H9 (cell line): ENCODE measurements at places on chromosomes 3 and 15. TPM values are rescaled to one million over a fixed set of nuclear protein-coding genes. Genes with fewer than 3 reads are reported as not detected.

IQGAP1 gene
- 67.0 and 72.4 TPM in 2 replicates for total RNA-seq

ZKSCAN7 gene
- total RNA-seq, result 7.0 and 8.7 TPM in 2 replicates

NEK10 gene
- total RNA-seq, result 0.66 and 0.97 TPM in 2 replicates

SHC4 gene
- total RNA-seq, result 0.26 and 0.55 TPM in 2 replicates

PRTG gene
- 4.4 and 5.7 TPM in 2 replicates for total RNA-seq

PAQR5 gene
- 1.0 and 1.6 TPM in 2 replicates for total RNA-seq

SPESP1 gene
- total RNA-seq, result not detected in 2 replicates

ERICH6 gene
- total RNA-seq, result not detected in 2 replicates

GRCh38 chr3:170705131-170705530 is 119.3 kb upstream of the SLC7A14 start:
- DNase-seq, result no peak

DNA sequence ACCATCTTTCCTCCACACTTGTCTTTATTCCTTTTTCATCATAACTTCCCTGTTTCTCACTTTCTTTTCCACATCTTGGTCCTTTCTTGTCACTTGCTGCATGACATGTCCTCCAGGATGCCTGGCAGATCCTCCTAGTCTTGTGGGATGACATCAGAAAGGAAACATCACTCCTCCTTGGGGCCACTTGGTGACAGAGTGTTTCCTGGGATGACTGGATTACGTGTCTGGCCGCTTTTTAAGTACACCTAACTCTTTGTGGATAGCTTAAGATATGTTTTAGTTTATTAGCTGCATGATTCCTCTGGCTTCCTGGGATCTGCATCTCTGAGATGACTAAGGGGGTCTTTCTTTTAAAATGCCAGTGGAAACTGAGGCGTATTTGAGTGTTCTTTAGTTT is 363.5 kb upstream of the FRG2C start:
- DNase-seq, result no peak

DNA sequence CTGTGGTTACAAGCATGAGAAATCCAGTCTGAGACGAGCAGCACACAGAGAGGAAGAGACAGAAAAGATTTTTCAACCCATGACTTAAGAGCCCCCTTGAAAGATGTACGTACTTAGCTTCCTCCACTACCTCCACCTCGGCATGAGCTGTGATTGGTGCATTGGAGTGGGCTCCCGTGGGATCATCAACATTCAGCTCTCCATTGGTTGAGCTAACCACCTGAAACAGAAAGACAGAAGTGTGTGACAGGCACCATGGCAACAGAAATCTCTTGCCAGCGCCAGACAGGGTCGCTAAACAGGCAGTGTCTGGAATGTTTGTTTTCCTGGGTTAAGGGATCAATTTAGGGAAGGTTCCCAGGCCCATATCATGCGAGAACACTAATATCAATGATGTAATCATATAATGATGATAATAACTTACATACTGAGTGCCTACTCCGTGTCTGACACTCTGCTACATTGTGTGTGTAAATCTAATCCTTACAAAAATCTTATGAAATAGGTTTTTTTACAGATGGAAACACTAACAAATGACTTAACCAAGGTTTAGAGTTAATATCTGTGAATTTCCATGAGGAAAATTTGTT is 17.5 kb upstream of the PPIB start:
- peak; percentile 39 for DNase-seq

- DNase-seq, result no peak
Observed at GRCh38 chr3:24229468-24230221, 265.0 kb downstream of the THRB start.

- peak; percentile 83 for DNase-seq
Observed at GRCh38 chr3:129383292-129383860, 45.1 kb downstream of the EFCAB12 start.

- no peak for DNase-seq
Observed at GRCh38 chr3:121834157-121834670, 646 bp downstream of the IQCB1 start.

DNA sequence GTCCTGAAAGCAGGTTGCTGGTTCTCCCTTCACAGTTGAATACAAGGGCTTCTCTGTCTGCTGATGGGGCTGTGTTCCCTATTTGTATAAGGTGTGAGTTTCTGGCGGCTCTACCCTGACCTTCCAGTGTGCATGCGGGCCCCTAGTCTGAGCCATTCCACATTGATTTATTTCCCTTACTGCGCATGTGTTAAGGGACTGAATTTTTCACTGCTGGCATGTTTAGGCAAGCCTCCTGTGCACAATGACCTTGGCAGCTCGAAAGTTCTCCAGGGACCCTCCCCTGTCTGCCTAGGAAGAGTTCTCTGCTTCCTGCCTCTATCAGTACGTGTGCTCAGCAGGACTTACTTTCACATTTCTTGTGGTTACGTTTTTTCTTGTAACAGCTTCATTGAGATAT is 11.4 kb downstream of the TRAK1 start:
- no peak for DNase-seq

DNA sequence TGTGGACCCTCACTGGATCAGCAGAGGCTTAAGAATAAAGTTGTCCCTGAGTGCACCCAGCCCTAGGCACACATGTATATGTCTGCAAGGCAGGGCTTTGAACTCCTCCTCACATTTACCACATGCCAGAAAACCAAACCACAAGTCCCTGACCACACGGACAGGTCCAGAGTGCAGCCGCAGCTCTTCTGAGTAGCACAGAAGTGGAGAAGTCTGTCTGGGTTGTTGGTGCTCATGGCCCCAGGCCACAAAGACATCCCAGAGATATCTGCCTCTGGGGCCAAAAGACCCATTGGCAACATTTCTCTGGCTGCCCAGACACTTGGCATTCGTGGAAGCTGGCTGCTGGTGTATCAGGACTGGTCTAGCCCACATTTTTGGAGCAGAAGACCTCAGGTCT is 17.4 kb downstream of the SUSD5 start:
- no peak for DNase-seq

DNA sequence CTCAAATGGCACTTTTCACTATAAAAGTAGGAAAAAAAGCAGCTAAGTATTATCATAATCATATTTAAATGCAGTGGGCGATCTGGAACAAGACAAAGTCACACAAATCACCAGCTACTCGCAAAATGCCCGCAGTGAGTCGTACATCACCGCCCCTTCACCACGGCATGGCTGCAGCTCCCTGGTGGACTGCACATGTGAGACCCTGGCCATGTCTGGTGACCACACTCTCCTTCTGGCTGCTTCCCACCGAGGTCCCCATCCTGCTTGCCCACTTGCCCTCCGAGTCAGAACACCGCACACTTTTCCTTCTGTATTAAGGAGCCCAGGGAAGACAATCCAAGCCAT is 38.6 kb downstream of the ACAA1 start:
- DNase-seq, result no peak

DNA sequence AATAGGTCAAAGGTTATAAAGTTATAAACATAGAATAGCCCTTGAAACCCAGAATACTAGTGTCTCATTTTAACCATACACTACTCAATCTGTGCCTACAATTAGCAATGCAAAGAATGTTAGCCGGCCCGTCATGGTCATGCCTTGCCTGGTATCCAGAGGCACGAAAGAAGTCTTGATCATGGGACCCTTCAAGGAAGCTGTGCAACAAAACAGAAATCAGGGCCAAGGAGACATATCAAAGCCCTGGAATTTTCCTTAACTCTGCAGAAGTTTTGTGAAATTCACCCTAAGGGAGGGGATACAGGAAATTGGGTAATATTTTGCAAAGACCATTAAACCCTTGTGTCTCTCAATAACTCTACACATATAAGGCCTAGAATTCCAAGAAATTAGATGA is 482.4 kb downstream of the ROBO1 start:
- DNase-seq, result no peak

DNA sequence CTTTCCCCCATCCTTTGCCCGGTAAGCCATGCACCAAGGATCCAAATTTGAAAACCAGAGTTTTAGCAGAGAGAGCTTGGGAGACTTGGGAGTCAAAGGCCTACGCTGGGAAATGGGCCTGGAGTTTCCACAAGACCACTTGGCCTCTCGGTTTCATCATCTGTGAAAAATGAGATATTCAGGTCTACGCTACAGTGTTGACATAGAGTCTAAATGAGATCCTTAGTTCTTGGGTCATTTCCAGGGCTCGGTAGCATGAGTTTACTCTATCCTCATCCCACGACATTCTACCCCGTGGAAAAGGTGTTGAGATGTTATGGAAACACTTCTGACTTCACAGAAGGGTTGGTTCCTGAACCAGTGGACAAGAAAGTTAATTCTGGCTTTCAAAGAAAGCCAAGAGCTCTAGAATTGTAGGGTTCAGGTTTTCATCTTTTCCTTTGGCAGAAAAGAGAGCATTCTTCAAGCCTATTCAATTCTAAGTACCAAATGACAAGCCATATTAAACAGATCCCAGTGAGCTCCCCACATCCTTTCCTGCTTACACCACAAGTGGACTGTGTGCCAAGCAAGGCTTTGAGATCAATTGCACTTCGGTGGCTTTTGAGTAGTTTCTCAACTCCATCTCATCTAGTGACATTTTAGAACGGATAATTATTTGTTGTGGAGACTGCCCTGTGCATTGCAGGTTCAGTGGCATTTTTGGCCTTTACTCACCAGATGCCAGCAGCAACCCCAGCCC is 219.7 kb downstream of the SLCO3A1 start:
- no peak for DNase-seq

DNA sequence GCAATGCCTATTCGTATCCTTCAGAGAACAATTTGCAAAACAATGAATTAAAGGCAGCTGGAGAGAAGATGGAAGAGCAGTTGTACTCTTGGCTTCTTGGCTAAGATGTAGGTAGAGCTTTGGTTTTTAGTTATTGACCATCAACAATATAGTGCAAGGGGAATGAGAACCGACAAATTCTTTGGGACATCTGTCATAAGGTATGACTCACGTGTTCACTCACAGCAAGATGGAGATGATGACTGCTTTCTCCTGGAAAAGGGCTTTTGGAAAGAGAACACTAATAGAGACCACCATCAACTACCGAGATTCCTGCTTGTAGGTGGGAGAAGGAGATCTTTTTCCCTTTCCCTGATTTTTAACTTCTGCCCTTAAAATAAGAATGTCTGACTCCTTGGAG is 234.9 kb downstream of the NTRK3 start:
- DNase-seq, result no peak

DNA sequence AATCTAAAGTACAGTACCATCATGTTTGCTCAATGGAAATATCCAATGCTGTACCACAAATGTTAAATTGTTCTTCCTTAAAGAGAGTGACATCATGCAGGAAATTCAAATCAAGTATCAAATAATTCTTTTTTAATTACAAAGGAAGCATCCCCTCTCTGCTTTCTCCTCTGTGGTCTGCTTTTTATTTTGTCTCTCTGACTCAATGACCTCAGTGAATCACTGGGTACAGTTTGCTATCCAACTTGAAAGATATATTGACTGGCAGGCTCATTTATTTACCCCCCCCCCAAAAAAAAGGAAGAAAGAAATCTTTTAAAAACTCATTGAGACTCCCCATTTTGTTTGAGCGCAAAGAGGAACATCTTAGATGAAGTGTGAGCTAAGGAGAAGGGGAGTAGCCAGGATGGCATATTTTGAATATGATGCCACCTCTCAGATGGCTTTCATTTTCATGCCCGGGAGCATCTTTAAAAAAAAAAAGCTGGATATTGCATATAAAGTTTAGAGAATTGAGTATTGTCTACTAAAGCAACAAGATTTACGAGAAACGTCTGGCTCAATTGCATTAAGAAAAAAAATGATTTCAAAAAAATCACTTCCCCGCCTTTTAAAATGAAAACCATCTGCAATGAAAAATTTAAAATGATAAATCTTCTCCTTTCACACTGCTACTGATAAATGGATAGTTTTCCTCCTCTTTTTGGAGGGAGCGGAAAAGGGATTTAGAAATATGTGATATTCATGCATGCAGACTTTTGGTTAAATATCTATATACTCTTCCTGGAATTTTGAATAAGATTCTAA is 307.1 kb upstream of the DPH6 start:
- DNase-seq, result no peak

- DNase-seq, result no peak
Observed at GRCh38 chr3:195117978-195118581, 152.9 kb downstream of the XXYLT1 start.

GRCh38 chr3:149497966-149498670 is 23.6 kb downstream of the TM4SF4 start:
- no peak for DNase-seq

GRCh38 chr15:29676961-29677402 is 145.3 kb downstream of the TJP1 start:
- peak; percentile 25 for DNase-seq

DNA sequence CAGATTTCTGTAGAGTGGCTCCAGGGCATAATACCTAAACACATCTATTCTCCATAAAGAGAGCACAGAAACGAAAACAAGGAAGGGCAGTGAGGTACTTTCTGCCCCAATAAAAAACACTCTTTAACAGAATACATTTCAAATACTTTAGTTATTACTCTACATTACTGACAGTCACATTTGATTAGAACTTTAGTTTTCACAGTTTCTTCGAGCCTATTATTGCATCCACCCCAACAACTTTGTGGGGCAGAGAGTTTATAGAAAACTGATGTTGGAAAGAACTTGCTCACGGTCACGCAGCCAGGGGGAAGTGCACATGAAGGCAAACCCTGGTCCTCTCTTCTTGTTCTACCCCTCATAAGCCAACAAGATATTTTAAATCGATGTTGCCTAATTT is 9.0 kb downstream of the VPS39 start:
- no peak for DNase-seq

DNA sequence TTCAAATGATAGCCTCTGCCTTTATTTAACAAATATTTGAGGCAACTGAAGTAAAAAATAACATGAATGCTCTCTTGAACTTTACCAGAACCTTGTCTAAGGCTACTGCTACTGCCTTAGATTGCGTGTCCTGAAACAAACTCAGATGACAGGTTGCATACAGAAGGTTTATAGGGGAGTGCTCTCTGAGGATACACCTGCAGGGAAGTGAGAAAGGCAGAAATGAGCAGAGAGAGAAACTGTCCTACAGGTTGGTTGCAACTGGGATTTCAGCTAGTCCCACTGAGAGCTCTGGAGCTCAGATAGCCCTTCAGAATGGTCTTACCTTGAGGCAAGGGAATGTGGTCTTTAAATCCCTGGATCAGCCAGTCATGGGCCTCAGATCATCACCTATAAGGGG is 165.5 kb downstream of the IL5RA start:
- DNase-seq, result no peak

- DNase-seq, result no peak
Observed at GRCh38 chr15:95840004-95840403, 490.5 kb upstream of the NR2F2 start.

DNA sequence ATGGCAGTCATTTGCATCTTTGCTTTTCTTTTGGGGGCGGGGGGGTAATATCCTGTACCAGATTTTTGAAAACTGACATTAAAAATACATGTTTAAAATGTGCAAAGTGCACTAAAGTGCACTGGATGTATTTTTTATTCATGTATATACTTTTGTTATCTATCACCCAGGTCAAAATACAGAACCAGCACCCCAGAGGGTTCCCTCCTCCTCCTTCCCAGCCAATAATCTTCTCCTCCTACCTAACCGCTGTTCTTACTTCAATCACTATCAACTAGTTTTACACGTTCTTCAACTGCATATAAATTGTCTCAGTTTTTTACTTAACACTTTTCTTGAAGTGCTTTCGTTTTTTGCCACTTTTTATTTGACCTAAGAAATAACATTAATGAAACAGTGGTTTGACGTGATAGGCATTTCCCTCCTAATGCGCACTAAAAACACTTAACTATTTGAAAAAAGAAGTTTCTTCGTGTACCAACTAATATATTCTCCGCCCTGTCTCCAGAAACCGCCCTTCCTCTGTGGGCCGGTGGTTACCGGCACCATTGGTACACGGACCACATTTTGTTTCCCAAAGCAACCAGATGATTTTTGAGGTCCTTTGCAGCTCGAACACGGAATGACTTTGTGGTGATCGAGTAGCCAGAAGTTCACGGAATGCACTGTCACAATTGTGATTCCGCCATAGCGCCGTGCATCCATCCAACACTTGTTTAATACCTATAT is 836 bp upstream of the AKAP13 start:
- DNase-seq, result no peak
